ENCODE measurements at places on chromosomes 13 and 19.
A peak's percentile ranks its signal among the peaks of the same experiment; 100 is the strongest.

- no peak for DNase-seq
These were observed 792 bp upstream of the LENG8 start for GRCh38 chr19:54448040-54448773.

GRCh38 chr19:5652261-5652660 lies 28.1 kb downstream of the MICOS13 start:
- DNase-seq: no peak

DNA sequence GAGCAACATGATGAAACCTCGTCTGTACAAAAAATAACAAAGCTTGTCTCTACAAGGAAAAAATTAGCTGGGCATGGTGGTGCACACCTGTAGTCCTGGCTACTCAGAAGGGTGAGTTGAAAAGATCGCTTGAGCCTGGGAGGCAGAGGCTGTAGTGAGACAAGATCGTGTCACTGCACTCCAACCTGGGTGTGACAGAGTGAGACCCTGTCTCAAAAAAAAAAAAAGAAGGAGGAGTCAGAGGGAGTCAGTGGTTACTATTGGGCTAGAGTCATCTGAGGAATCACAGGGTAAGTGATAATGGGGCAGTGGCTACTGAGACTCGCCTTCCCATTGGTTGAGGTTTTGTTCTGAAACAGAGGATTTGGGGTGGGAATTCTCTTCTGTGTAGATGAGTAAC lies 1.9 kb upstream of the GPI start:
- no peak for DNase-seq

DNA sequence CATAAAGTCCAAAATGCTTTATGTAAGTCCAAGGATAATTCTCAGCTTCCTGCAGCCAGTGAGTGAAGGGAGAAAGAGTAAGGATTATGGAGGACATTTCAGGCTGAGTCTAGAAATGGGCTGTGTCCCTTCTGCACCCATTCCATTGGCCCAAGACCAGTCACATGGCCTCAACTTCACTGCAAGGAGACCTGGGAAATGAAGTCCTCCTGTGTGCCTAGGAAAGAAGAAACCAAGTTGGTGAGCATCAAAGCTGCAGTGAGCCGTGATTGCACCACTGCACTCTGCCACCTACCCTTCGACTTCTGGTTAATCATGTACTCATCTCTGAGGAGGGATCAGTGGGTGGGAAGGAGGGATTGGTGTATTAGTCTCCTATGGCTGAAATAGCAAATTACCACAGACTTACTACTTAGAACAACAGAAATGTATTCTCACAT lies 3.6 kb upstream of the CD37 start:
- DNase-seq: no peak

- DNase-seq: peak; percentile 21
These were observed 31.3 kb downstream of the TINCR start for GRCh38 chr19:5536337-5536894.

- DNase-seq: no peak
These were observed 22.0 kb downstream of the CEACAM16 start for GRCh38 chr19:44720945-44721344.

GRCh38 chr13:83941701-83942335 lies 59.5 kb upstream of the SLITRK1 start:
- no peak for DNase-seq

GRCh38 chr19:50791594-50792271 lies 1.5 kb downstream of the ACP4 start:
- no peak for DNase-seq

DNA sequence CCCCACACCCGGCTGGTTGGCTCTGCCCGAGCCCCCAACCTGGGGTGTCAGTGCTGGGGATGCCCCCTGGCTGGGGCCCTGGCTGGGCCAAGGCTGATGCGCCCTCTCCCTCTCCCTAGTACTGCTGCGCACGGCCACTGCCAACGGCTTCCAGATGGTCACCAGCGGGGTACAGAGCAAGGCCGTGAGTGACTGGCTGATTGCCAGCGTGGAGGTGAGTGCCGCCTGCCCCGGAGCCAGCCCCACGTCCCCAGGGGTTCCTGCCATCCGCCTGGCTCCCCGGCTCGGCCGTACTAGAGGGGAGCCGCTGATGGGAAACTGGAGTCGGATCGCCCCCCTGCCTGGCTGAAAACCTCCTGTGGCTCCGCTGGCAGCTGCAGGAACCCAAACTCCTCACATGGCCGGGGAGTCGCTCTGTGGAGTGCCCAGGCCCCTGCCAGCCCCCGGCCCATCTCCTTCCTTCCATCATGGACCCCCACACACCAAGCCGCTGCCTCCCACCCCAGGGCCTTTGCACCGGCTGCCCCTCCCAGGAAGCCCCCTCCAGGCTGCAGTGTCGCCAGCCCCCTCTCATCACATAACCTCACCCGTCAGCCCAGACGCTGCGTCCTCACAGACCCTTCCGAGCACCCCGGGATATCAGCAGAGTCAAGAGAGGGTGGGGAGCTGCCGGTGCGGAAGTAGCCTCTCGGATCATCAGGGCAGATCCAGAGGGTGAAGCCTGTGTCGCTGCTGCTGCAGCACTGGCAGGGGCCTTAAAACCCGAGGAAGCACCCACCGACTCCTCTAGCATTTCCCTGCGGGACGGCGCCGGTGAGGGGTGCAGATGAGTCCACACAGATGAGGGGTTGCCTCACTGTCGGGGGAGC lies 10.6 kb downstream of the NCLN start:
- no peak for DNase-seq

- DNase-seq: no peak
These were observed 15.1 kb upstream of the DPP9 start for GRCh38 chr19:4738734-4739133.

GRCh38 chr13:78194904-78195639 lies 276.4 kb upstream of the EDNRB start:
- no peak for DNase-seq

DNA sequence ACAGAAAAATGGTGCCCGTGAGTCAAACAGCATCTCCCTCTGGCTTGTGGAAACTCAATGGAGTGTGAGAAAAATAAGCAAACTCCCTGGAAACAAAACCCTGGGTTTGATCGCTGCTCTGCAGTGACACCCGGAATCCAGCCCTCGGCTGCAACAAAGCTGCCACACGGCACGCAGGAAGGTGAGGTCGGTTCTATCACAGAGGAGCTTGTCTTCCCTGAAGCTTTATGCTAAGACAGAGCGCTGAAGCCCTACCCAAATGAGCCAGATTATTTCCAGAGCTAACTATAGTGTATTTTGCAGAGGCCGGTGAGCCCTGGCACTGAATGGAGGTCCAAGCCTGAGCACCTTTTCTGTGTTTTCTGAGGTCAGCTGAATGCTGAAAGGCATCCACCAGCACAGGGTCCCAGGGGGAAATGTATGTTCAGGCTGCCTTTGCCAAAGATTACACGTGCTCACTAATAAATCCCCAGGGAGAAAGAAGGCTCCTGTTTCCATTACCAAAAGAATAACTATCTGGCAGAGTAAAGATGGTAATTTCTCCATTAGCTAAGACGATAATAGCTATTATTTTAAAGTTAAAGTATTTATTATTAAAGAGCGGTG lies 77.8 kb downstream of the TSHZ3 start:
- DNase-seq: no peak

DNA sequence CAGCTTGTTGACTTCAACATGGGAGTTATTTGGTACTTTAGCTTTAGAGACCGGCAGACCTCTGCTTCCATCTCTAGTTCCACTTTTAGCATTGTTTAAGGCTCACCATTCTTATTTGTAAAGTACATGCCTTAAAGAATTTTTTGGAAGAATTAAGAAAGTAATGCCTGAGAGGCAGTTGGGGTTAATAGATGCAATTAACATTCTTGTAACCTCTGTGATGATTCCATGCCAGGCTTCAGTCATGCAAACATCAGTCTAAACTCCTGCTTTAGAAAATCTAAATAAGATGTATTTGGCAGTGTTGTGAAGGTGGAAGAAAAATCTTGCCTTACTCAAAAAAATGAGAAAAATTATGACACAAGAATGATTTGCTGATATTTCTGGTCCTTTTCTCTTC lies 79.9 kb upstream of the UBAC2 start:
- no peak for DNase-seq

GRCh38 chr13:31175847-31176532 lies 14.3 kb upstream of the HSPH1 start:
- no peak for DNase-seq

GRCh38 chr13:74755065-74755464 lies 620.9 kb upstream of the KLF12 start:
- no peak for DNase-seq

DNA sequence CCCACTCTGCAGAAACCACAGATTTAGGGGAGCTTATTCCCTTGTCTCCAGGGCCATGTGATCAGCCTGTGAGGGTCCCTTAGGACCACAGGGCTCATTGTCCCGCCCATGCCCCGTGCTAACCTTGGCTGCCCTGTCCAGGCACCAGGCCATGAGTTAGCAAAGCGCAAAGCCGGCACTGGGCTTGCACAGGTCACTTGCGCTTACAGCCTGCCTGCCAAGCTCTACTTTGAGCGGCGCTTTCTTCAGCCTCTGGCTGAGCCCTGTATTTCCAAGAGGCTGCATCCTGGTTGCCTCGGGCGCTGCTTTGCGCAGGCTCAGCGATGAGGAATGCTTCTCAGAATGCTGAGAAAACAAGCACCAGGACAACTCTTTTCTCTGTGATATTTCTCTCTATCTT lies 188.0 kb downstream of the TDRD3 start:
- no peak for DNase-seq

DNA sequence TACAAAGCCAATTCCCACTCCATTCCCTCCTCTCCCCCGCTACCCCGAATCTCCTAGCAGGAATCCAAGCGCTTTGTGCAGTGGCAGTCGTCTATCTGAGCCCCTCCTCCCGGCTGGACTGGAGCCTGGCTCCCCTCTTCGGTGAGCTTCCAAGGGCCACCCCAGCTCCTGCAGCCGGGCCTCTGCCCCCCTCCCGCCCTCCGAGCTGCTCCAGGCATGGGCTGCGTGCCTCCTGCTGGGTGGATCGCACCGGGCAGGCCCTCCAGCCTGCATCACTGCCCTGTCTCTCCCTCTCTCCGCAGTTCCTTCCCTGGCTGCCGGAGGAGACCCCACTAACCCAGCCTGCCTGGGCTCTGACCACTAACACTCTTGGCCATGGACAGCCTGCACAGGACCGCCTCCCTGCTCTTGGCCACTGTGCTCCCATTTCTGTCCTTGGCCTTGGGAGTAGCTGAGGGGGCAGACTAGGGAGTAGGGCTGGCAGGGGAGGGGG lies 12.9 kb upstream of the LENG8 start:
- DNase-seq: no peak
